ENCODE measurements at places on chromosomes 2 and 18.
A peak's percentile ranks its signal among the peaks of the same experiment; 100 is the strongest.

DNA sequence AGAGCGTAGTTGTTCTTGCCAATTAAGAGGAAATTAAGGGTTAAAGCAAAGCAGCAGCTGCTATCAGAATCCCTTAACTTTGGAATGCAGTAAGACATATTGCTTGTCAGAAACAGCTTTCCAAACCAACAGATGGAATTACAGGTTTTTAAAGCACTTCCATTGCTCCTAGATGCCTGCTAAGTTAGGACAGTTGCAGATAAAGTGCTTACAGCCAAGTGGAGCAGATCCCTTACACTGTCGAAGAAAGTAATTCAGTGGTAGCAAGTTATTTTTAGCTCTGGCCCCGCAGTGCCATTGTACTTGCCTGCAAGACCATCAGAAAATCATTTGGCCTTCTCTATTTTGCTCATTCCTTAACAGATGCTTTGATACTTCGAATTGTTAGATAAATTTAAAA lies 5.4 kb downstream of the PDK1 start:
- no peak for DNase-seq

DNA sequence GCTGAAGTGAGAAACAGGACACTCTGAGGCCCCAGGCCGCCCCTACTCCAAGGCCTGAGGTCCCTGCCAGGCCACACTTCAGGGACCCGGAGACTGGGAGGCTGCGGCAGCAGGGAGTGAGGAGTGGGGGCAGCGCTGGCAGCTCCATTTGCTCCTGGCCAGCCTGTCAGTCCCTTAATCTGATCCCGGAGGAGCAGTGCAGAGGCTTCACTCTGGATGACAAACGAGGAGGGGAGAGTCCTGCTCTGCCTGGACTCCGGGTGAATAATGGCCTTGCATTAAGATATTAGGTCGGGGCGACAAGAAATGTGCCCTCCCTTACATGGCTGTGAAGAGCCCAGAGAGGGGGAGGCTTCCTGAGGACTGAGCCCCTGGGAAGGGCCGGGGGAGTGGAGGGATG lies 14.3 kb upstream of the PRSS56 start:
- no peak for DNase-seq

- no peak for DNase-seq
Measured at GRCh38 chr18:25873833-25874232, 216.6 kb downstream of the SS18 start.

- DNase-seq: no peak
Measured at GRCh38 chr18:74570266-74570665, 27.4 kb upstream of the ZNF407 start.

DNA sequence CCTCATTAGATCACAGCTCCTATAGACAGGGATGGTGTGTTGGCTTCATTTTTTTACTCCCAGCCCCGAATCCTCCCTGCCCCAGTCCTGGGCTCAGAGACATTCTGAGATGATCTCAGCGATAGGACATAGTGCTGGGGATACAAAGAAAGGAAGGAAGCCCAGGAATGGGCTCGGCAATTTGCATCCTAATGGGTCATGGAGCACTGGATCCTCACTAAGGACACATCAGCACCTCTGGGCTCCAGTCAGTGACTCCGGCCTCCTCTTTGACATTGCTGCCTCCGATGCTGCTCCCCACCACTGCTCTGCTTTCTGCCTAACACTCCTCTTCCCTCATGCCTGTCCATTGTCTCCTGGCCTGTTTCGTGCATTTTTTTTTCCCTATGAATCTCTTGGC lies 489.1 kb downstream of the STK39 start:
- no peak for DNase-seq

GRCh38 chr2:32418778-32419177 lies 62.0 kb downstream of the BIRC6 start:
- no peak for DNase-seq

- no peak for DNase-seq
Measured at GRCh38 chr2:145464866-145465265, 944.9 kb upstream of the ZEB2 start.

GRCh38 chr2:155997538-155997937 lies 335.0 kb downstream of the NR4A2 start:
- no peak for DNase-seq

DNA sequence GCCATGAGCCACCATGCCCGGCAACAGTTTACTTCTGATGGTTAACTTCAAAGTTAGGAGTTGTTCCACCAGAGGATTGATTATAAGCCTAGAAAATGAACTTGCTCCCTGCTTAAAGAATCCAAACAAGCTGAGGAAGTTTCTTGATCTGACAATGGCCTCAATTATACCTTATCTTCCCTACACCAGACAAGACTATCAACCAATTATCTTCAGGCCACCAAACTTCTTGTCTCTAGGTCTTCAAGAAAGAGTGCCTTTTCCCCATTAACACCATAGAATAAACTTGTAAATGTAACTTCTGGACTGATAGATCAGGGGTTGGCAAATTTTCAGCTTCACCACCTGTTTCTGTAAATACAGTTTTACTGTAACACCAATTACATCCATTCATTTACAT lies 15.0 kb downstream of the ZC3H8 start:
- DNase-seq: no peak

GRCh38 chr18:73933685-73934084 lies 213.9 kb downstream of the FBXO15 start:
- no peak for DNase-seq

DNA sequence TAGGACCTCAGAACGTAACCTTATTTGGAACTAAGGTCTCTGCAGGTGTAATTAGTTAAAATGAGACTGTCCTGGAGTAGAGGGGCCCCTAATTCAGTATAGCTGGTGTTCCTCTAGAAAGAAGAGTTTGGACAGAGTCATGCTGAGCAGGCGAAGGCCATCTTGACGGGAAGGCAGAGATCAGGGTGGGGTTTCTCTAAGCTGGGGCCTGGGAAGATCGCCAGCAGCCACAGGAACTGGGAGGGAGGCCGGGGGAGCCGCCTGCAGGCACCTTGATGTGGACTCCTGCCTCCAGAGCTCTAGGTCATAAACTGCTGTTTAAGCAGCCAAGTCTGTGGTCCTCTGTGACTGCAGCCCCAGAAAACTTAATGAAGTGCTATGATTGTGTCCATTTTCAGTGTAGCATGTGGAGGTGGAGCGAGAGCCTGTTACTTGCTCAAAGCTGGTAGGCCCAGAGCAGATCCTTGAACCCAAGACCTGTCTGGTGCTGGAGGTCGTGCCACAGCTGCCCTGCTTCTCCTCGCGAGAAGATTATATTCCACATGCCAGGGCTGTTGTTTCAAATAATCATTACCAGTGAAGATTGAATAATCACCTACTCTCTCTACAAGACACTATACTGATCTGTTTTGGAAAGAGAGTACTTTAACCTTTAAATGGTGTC lies 105.7 kb downstream of the TPO start:
- DNase-seq: no peak

DNA sequence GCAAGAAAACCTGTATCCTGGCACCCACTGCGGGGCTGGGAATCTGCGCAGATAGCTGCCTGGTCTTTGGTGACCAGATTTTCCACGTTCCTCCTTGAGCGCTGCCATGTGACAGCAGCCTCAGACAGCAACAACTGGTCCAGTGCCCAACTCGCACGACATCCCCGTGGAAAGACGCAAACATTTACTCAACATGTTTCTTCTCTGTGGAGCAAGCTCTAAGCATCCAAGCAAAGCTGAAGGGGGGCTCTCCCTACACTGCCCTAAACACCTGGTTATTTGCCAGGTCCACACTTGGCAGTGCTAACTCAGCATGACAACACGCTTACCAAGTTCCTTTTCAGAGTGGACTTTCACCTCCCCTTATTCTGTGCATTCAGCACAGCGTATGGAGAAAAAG lies 11.3 kb downstream of the ZNF516 start:
- DNase-seq: peak; percentile 16

DNA sequence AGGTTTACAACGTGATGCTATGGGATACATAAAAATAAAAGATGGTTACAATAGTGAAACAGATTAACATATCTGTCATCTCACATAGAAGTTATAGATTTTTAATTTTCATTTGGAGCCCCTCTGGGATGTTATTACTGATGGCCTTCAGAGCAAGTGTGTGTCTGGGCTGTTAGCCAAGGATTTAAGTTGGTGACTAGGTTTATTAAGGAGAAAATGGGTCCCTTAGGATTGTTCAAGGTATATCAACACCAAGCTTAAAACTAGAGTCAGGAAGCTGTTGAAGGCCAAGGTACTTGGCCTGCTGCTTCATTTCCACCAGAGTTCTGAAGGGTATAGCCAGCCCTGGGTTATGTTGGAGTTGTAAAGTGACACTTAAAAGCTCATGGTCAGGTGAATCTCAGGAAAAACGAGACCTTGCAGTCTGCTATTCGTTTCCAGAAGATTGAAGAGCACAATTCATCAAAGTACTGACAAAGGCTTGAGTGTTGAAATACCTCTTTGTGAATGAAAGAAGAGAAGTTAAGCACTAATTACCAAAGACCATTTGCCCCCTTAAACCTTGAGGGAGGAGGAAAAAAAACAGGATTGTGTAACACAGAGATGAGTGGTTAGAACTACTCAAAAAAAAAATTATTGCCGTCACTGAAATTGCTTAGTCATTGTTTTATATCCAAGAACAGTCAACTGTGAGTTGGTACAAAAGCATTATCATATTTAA lies 48.4 kb downstream of the MAP2 start:
- DNase-seq: no peak

DNA sequence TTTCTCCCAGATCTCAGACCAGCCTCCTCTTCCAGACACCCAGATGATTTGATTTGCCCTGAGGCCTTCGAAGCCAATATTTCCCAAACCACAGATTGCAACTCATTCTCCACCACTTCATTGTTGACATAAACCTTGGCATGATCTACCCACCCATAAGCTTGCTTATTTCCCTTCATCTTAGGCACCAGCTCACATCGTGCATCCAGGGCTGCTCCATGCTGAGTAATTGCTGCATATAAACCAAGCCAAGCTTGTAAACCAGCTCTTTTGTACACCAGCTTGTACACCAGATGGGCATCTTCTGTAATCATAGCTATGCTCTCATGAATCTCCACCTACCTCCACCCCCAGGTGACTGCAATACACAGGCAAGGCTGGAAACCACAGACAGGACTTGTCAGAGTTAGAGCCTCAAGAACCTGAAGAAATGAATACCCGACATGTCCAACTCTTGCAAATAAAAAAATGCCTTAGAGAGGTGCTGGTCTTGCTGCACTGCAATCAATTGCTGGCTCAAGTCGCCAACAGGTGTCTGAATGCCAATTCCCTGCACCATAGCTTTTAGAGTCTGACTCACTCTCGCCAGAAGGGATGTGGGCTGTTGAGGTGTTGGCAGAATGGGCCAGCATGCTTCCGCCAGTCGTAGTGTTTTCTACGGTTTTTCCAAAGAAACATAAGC lies 31.5 kb downstream of the TRABD2A start:
- no peak for DNase-seq

DNA sequence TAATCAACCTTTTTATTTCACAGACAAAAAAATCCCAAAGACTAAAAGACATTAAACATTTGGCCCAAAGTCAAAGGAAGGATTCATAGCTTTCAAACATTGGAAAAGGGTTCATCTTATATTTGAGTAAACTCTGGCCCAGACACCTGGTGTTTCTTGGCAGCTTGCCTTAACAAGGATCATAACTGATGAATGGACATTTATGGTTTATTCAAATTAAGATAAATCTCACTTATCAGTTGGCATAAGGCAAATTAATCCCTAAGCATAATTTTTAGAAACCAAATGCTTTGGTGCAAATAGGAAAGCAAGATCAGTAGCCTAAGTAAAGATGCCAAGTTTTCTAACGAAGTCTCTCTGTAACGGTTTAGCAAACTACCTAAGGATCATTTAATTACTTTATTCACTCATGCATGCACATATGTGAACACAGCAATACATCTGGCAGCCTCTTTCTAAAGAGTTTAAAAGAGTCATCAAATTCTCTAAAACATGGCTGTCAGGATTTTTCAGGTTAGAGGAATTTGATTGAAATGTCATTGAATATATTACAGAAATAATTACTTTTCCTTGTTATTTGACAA lies 323.4 kb upstream of the RBMS1 start:
- no peak for DNase-seq

- DNase-seq: no peak
Measured at GRCh38 chr2:227025510-227025909, 138.5 kb downstream of the COL4A4 start.

DNA sequence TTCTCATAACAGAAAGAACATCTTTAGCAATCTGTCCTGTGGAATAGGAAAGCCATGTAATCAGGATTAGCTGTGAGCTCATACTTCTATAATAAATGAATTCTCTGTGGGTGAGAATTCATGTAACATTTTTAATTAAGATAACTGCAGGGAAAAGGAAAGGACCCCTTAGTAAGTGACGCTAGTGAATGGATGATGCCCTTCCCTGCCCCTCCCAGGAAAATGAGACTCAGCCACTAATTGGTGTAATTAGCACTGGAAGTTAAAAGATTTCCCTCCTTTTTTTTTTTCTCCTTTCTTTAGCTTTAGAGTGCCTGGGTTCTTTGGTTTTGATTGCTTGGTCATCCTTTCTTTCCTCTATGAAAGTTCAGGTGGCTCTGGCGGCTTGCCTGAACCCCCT lies 90.3 kb downstream of the VWA3B start:
- no peak for DNase-seq

GRCh38 chr2:12807907-12808810 lies 91.4 kb downstream of the TRIB2 start:
- DNase-seq: no peak

DNA sequence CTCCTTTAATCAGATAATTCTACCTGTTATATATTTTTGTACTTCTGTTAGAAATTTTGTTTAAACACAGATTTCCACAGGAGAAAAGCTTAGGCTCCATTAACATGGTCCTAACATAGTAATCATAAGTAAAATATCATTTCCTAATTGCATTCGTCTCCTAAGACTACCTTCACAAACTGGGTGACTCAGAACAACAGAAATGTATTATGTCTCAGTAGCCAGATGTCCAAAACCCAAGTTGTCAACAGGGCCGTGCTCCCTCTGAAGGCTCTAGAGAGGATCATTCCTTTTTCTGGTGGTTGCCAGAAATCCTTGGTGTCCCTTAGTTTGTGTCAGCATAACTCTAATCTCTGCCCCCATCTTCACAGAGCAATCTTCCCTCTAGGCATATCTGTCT lies 5.4 kb downstream of the FBXO15 start:
- DNase-seq: no peak

- DNase-seq: no peak
Measured at GRCh38 chr2:221482666-221483455, 89.2 kb downstream of the EPHA4 start.

- no peak for DNase-seq
Measured at GRCh38 chr2:112942654-112943002, 31.7 kb downstream of the IL37 start.

GRCh38 chr2:175631245-175631623 lies 370.8 kb downstream of the LNPK start:
- no peak for DNase-seq

GRCh38 chr18:45328811-45329210 lies 286.5 kb upstream of the SLC14A2 start:
- DNase-seq: no peak

- DNase-seq: no peak
Measured at GRCh38 chr2:174784909-174785308, 20.6 kb upstream of the CHRNA1 start.

- no peak for DNase-seq
Measured at GRCh38 chr2:96608469-96609455, 29.4 kb downstream of the KANSL3 start.
